ENCODE measurements at places on chromosomes 12 and 14.

GRCh38 chr12:27330846-27331245, 1.8 kb upstream of the BMAL2 start:
- no peak overlapping the region for H3K4me3 ChIP-seq
- no peak overlapping the region for H3K27ac ChIP-seq
- DNase-seq: no peak
- H3K4me1 ChIP-seq: peaks cover 6% of the 10 kb centered on the region
- no peaks in the 10 kb centered on the region for H3K27me3 ChIP-seq
- H3K36me3 ChIP-seq: peaks cover 8% of the 10 kb centered on the region

DNA sequence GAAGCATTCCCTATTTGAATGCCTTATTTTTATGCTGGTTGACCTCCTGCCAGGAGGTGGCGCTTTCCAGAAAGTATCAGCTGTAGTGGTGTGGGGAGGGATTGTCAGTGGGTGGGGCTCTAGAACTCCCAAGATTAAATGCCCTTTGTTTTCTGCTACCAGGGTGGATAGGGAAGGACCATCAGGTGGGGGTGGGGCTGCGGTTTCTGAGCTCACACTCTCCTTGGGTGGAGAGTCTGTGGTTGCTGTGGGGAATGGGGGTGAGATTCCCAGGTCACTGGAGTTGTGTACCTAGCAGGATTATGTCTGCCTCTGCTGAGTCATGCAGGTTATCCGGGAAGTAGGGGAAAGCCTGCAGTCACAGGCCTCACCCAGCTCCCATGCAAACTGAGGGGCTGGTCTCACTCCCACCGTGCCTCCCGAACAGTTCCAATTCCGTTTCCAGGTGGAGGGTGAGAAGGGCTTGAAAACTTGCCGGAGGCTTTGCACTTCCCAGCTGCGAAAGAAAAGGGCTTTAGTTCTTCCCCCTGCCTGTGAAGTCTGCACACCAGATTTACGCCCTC, 68.3 kb downstream of the ALG10B start:
- DNase-seq: peak; percentile 0
- H3K27me3 ChIP-seq: no peaks in the 10 kb centered on the region
- no peaks in the 10 kb centered on the region for H3K36me3 ChIP-seq
- H3K27ac ChIP-seq: no peak overlapping the region
- H3K4me1 ChIP-seq: no peaks in the 10 kb centered on the region

- H3K4me1 ChIP-seq: peaks cover 6% of the 10 kb centered on the region
- no peaks in the 10 kb centered on the region for H3K36me3 ChIP-seq
- H3K4me3 ChIP-seq: peak overlapping the region; percentile 60
- H3K27ac ChIP-seq: peak overlapping the region; percentile 91
Measured at GRCh38 chr14:68794851-68795596, 2.2 kb upstream of the ZFP36L1 start.

DNA sequence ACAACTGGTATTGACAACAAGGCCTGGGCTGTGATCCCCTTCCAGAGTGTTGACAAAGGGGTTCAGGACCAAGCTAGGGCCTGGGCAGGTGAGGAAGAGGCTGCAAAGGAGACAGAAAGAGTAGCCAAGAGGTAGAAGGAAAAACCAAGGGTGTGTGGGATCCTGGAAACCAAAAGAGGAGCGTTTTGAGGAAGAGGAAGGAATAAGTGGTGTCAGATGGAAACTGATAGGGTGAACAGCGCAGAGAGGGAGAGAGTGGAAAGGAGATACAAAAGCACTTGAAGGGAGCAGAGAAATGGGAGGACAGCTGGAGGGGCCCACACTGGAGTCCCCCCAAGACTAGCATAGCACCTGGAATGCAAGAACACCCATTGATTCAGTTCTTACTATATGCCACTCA, 8.3 kb upstream of the HVCN1 start:
- H3K4me1 ChIP-seq: peaks cover 25% of the 10 kb centered on the region
- H3K27ac ChIP-seq: no peak overlapping the region
- H3K36me3 ChIP-seq: no peaks in the 10 kb centered on the region
- DNase-seq: no peak

DNA sequence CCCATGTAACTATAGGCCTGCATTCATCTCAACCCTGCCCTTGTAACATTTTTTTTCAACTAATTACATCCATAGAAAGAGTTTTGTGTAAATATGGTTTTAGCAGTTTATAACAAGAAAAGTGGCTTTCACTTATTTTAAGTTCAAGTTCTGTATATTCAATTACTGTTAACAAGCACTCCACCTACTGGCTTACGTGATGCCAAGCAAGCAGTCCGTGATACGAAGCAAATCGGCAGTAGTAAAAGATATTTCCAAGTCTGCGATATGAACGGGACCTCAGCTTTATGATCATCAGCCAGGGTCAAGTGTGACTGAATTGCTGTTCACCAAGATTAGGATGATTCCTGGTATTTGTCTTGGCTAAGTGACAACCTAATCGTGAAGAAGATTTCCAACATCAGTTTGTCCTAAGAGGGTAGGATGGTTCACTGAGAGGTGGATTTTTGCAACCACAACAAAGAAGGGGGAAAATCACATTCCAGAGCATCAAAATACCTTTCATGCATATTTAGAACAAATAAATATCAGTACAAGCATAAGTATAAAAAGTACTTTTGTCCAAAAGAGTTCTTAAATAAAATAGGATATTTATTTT, 456.2 kb downstream of the FOXG1 start:
- H3K4me1 ChIP-seq: 0 out of 2 replicates have a peak, but pooled peaks cover under 1% of the 10 kb centered on the region
- H3K27me3 ChIP-seq: peaks cover 8% of the 10 kb centered on the region
- DNase-seq: peak; percentile 0
- H3K36me3 ChIP-seq: no peaks in the 10 kb centered on the region
- H3K27ac ChIP-seq: no peak overlapping the region

DNA sequence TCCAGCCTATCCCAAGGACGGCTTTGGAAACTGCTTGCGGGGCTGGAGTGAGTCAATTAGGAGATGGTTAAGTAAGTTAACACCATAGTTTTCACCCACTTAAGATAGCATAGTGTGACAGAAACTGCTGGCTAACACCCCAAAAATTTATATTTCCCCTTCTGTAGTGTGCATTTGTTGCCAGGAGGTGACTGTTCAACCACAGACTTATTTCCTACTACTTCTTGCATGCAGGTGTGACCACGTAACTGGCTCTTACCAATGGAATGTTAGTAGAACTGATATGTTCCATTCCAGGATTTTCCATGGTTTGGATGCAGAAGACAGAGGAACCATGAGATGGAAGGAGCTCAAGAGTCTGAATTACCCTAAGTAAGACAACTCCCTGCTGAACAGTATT, 52.9 kb upstream of the SLC35F4 start:
- no peak overlapping the region for H3K4me3 ChIP-seq
- no peaks in the 10 kb centered on the region for H3K4me1 ChIP-seq
- H3K27me3 ChIP-seq: no peaks in the 10 kb centered on the region
- no peak overlapping the region for H3K27ac ChIP-seq
- H3K36me3 ChIP-seq: no peaks in the 10 kb centered on the region

- H3K4me1 ChIP-seq: no peaks in the 10 kb centered on the region
- DNase-seq: no peak
- H3K4me3 ChIP-seq: no peak overlapping the region
- no peaks in the 10 kb centered on the region for H3K27me3 ChIP-seq
- no peaks in the 10 kb centered on the region for H3K36me3 ChIP-seq
Measured at GRCh38 chr12:123369229-123369628, 4.6 kb upstream of the SBNO1 start.

DNA sequence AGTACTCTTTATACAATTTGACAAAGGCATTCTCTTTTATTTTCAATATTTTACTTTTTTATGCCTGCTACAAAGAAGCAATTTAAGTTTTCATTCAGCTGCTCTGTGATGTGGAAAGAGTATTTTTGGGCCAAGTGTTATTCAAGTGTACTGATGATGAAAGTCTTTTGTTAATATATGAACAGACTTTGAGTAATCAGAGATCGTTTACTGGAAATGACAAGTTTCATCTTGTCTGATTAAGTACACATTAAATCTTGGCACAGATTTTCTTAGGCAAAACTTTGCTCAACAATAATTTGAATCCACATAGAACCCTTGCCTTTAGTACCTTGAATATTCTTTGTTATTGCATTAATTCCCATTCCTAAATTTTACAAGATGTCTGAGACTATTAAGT, 13.3 kb upstream of the PZP start:
- H3K27me3 ChIP-seq: no peaks in the 10 kb centered on the region
- DNase-seq: no peak
- no peaks in the 10 kb centered on the region for H3K36me3 ChIP-seq

DNA sequence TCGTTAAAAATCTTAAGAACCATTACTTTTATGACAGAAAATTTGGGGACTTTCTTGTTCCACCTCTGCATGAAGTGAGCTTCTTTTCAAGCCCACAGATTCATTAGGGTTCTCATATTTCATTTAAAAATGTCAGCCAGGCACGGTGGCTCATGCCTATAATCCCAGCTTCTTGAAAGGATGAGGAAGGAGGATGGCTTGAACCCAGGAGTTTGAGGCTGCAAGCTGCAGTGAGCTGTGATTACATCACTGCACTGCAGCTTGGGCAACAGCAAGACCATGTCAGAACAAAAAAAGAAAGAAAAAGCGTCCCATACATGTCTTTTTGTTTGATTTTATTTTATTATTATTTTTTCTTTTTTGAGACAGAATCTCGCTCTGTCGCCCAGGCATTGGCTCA, 43.4 kb upstream of the ATF1 start:
- no peak overlapping the region for H3K4me3 ChIP-seq
- no peak overlapping the region for H3K27ac ChIP-seq
- DNase-seq: no peak
- no peaks in the 10 kb centered on the region for H3K4me1 ChIP-seq

GRCh38 chr12:108140501-108140900, 11.4 kb downstream of the WSCD2 start:
- no peak for DNase-seq
- H3K4me1 ChIP-seq: no peaks in the 10 kb centered on the region
- H3K27me3 ChIP-seq: no peaks in the 10 kb centered on the region
- no peak overlapping the region for H3K27ac ChIP-seq
- no peak overlapping the region for H3K4me3 ChIP-seq
- no peaks in the 10 kb centered on the region for H3K36me3 ChIP-seq

- no peak for DNase-seq
- H3K27me3 ChIP-seq: no peaks in the 10 kb centered on the region
- H3K27ac ChIP-seq: no peak overlapping the region
- no peaks in the 10 kb centered on the region for H3K4me1 ChIP-seq
Measured at GRCh38 chr12:116404913-116405611, 127.6 kb upstream of the MED13L start.

DNA sequence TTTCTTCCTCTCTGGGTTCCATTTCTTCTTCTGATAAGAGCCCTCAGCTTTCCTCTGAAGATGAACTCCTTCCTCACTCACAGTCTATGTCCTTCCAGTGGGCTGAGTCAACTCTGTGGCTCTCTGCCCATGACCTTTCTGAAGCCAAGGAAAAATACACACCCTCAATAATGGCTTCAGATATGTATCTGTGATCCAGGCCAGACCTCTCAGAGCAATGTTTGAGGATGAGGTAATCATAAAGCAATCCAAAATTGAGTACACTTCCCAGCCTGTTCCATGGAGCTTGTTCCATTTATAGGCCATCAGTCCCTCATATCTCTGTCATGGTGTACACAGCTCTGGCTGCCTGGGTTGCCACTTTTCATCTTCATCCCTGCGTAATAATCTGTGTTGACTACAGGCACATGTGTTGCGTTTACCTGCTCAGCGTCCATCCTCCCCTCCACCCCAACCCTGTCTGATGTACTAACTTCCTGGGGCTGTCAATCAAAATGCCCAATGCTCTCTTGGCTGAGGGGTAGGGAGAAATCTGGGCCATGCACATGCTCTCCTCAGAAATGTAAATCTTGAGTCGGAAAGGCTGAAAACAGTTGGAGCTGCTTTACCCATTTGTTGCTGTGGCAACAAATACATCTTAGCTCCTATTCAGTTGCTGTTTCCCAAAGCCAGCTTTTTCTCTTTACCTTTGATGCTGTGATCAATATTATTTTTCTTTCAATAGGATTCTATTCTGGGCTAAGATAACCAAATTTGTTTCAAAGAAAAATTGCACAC, 377.8 kb upstream of the TMEM132C start:
- no peak for DNase-seq
- H3K4me1 ChIP-seq: no peaks in the 10 kb centered on the region
- H3K27ac ChIP-seq: no peak overlapping the region
- H3K27me3 ChIP-seq: no peaks in the 10 kb centered on the region

- no peak overlapping the region for H3K4me3 ChIP-seq
- peaks cover 12% of the 10 kb centered on the region for H3K4me1 ChIP-seq
- H3K36me3 ChIP-seq: peaks cover 62% of the 10 kb centered on the region
- no peaks in the 10 kb centered on the region for H3K27me3 ChIP-seq
Measured at GRCh38 chr12:123998991-123999359, 26.0 kb downstream of the ZNF664 start.

DNA sequence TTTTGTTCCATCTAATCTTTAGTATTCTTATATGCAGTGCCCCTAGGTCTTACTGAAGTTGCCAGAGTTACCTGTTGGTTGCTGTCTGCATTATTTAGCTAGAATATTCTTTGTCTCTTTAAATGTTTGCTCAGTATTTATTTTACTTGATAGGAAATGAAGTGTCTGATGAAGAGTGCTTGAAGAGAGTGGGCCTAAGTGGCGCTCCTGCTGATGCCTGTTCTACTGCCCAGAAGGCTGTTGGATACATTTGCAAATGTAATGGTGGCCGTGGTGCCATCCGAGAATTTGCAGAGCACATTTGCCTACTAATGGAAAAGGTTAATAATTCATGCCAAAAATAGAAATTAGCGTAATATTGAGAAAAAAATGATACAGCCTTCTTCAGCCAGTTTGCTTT, 18.9 kb downstream of the CMAS start:
- H3K36me3 ChIP-seq: peaks cover 52% of the 10 kb centered on the region
- no peaks in the 10 kb centered on the region for H3K4me1 ChIP-seq
- no peak for DNase-seq
- H3K4me3 ChIP-seq: no peak overlapping the region
- H3K27me3 ChIP-seq: no peaks in the 10 kb centered on the region
- no peak overlapping the region for H3K27ac ChIP-seq

DNA sequence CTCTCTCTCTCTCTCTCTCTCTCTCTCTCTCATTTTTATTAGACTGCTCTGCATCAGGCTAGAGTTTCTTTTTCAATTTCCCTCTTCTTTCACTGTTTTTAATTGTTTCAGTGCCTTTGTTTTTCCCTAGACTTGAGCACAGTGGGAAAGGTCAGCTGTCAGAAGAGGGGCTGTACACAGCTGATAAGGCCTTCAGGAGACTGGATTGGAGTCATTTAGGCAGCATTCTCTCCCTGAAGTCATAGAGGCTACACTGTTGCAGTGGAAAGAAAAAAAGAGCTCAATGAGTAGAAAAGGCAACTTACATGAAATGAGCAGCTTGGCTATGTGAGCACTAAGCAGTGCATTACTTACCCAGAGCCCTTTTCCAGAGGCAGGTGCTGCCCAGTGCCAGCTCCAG, 456.9 kb downstream of the NRXN3 start:
- H3K4me1 ChIP-seq: no peaks in the 10 kb centered on the region
- no peaks in the 10 kb centered on the region for H3K36me3 ChIP-seq
- no peak overlapping the region for H3K27ac ChIP-seq
- no peaks in the 10 kb centered on the region for H3K27me3 ChIP-seq
- no peak for DNase-seq
- no peak overlapping the region for H3K4me3 ChIP-seq

DNA sequence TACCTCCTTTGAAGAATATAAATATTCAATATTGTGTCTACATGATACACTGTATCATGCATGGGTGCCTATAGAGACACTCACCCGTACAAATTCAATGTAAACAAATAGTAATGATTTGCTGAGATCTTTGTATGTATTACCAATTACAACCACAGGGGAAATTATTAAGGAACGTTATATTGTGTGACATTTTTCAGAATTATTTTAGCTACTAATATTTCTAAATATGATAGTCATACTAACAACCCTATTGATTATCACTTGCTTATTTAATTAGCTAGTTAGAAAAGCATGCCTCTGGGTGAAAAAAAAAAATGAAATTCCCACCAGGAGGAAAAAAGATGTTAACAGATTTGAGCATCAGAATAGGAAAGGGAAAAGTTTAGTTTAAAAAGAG, 2.1 kb downstream of the SOX5 start:
- H3K4me1 ChIP-seq: peaks cover 5% of the 10 kb centered on the region
- no peak overlapping the region for H3K27ac ChIP-seq
- H3K4me3 ChIP-seq: no peak overlapping the region
- DNase-seq: no peak
- peaks cover 12% of the 10 kb centered on the region for H3K27me3 ChIP-seq
- H3K36me3 ChIP-seq: no peaks in the 10 kb centered on the region

Measured in SK-N-SH (cell line).